ENCODE measurements at places on chromosomes 1 and 21.

- DNase-seq, result no peak
Measured at GRCh38 chr1:231107151-231107550, 54.7 kb upstream of the TRIM67 start.

- DNase-seq, result no peak
Measured at GRCh38 chr1:160853014-160853413, 9.7 kb downstream of the CD244 start.

- DNase-seq, result no peak
Measured at GRCh38 chr1:190179817-190180216, 297.8 kb downstream of the BRINP3 start.

DNA sequence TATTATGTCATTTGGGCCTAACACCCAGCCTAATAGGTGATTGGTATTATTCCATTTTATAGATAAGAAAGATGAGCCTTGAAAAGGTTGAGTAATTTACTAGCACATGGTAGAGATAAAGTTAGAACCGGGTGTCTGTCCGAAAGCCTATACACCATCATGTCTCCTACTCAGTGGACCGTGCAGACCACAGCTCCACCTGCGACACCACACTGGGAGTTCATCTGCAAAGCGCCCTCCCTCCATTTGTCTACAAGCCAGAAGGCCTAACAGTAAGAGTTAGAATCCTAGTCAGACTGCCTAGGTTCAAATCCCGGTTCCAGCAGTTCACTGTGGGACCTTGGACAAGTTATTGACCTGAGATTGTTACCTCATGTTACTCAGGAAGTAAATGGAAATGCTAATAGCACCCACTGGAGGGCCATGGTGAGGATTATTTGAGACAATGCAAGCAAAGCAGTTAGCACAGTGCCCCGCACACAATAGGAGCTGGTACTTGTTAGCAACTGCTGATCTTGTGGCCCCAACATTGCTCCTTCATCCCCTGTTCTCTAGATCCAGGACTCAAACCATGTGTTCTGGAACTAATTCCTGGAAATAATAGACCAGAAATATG, 20.5 kb downstream of the ARMH1 start:
- no peak for DNase-seq

- DNase-seq, result no peak
Measured at GRCh38 chr21:18553786-18554185, 150.2 kb upstream of the TMPRSS15 start.

DNA sequence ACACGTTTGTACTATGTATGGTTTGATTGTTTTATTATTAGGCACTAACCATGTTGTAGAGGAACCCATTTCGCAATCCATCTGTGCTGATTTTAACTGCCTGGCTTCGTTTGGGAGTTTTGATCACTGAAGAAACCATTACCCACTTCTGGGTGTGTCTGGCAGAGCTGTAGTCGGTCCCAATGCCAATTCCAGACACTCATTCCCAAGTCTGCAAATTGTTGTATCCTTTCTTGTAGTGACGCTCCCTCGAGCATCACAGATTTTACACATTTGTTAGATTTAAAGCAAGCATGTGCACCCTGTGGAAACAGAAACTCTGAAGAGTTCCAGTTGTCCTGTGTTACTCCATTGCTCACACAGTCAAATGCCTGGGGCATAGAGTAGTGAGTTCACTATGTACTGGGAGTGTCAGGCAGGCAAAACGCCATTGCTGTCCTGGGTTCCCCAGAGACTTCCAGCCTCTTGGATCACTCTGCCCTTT, 31.0 kb upstream of the EFCAB14 start:
- DNase-seq, result no peak

DNA sequence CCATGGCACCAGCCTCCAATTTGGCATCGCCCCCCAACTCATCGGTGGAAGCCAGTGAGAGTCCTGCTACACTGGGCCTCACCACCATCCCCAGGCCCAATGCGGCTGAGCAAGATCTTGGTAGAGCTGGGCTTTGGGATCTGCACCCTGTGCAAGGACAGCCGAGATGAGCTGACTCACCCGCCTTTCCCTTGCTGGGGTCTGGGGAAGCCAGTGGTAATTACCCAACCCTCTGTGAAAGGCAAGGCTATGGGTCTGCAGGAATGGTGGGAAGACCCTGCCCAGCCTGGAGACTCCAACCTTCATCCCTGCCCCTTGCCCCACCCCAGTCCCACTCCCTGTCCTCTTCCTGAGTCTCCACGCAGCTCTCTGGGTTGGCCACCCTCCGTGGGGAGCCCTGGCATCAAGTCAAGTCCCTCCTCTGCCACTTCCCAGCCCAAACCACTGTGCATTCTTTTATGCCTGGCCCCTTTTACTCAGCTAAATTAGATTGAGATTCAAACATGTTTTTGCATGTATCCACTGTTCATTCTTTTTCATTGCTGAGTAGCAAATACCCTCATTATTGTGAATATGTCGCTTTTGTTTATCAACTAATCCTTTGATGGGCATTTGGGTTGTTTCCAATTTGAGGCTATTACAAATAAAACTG, 8.8 kb downstream of the SMCP start:
- DNase-seq, result no peak

- no peak for DNase-seq
Measured at GRCh38 chr1:33424205-33424604, 6.7 kb downstream of the PHC2 start.

DNA sequence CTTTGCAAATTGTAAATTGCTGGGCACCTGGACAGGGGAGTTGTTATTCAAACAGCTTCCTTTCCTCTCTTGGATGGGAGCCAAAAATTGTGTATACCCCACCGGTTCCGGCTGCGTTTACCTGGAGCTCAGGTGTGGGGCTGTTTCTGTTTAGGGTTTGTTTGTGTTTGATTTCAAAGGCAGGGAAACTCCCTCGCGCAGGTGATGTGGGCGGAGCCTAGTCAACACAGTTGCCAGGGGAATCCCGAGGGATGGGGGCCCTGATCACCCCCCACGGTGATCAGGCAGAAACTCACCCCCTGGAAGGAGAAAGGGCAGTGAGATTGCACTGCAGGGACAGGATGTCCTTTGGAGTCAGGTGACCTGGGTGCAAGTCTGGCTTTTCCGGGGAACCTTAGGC, 28.3 kb downstream of the CDCP2 start:
- no peak for DNase-seq

- DNase-seq, result no peak
Measured at GRCh38 chr21:24969068-24969467, 638.2 kb downstream of the MRPL39 start.

DNA sequence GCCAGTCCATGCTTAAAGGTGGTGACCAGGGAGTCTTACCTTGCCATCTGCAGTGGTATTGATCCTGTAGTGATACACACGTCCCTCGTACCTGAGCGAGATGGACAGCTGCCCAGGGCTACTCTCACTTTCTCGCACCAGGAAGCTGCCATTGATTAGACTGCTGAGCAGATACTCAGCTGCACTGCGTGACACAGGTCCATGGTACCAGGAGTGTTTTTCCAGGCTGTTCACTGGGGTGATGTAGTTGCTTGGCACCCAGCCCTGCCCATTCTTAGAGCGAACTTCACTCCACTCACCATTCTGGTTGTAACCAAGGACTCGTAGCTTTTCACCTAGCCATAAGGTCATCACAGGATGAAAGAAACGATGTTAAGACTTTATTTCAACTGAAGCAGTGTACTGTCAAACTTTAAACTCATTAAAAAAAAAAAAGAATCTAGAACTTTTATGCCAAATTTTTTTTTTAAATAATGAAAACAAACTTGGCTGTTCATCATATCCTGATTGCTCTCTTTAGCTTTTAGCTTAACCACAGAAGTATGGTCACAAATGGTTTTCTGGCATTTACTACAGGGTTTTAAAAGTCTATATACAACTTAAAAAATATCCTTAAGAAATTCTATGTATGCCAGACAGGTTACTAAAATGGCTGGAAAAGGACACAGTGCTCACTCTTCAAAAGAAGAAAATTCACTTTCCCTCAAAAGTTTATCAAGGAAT, 44.6 kb downstream of the TOR3A start:
- DNase-seq, result no peak
